ENCODE measurements at places on chromosomes 1 and 21.

DNA sequence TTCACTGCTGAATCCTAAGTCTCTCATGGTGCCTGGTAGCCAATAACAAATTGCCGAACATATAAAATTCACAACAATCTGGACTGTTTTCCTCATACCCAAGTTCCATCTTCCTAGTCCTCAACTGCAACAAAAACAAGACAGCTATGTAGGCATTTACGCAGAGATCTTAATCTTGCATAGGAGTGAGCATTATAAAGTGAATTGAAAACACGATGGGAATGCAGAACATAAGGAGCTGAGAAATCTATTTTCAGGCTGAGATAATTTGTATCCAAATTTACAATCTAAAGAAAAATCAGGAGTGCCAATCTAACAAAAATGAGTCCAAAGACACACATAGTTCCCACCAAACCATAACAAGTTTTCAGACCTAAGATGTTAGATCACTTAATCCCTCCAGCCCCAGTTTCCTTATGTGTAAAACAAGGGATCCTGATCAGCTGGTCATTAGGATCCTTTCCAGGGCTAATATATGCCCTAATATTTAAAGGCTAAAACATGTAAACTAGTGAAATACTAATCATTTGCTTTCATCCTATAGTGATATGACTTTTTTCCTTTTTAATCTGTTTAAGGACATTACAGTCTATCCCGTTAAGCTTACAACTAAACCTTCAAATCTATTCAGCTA, 1.9 kb downstream of the SLC16A1 start:
- DNase-seq: no peak

GRCh38 chr1:58403894-58404293, 142.6 kb downstream of the OMA1 start:
- no peak for DNase-seq

DNA sequence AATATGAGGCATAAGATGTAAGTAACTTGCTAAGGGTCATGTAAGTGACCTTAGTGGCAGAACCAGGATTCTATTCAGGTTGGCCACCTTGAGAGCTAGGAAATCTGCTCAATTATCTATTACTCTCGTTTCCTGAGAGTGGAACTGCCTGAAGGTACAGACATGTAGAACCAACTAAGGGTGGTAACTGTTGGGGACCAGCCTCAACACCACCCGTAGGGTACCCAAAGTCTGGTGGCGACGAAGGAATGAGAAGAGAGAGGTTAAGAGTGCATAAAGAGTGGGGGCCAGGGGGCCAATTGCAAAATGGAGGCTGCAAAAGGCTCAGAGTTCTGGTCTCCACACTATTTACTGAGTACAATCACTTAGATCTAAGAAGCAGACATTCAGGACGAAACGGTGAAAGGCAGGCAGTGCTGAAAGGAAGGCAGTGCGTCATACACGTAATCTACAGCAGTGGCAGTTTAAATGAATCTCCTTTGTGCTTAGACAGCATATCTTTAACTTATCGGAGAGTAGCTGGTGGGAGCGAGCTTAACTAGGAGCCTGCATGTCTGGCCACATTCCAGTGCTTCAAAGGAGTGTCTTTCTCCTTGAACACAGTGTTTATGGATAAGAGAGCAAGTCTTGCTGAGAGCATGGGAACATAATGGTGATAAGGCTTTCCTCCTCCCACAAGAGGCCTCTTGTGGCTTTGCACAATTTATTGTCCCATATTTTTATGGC, 25.0 kb downstream of the SRSF4 start:
- no peak for DNase-seq

DNA sequence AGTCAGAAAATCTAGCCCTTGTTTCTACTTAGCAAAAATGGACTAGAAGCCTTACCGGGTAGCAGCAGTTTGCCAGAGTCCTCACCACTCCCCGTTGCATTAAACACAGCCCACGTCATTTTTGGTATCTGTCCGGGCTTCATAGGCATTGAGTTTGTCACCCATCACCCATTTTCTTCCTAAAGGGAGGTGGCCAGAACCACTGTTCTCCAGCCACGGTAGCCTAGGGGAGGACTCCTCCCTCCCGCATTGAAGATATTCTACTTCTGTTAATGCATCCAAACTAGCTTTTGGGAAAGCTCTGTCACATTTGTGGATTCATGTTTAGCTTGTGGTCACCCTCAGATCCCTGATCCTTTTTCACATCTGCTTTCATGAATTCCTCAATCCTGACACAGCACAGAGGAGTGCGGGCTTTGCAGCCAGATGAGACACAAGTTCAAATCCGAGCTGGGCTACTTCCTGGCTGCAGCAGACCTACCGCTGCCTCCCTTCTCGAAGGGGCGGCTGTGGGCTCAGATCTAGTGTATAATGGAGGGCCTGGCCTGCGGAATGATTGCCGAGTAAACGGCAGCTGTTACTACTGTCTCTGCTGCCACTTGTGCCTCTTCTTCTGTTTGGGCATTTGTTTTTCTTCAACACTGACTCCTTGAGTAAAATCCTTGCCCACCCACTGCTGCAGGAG, 63.2 kb upstream of the EFHD2 start:
- DNase-seq: no peak

- no peak for DNase-seq
Observed at GRCh38 chr1:84960371-84960770, 36.5 kb downstream of the MCOLN2 start.

GRCh38 chr1:32240140-32240951, 6.7 kb upstream of the FAM167B start:
- peak; percentile 66 for DNase-seq

DNA sequence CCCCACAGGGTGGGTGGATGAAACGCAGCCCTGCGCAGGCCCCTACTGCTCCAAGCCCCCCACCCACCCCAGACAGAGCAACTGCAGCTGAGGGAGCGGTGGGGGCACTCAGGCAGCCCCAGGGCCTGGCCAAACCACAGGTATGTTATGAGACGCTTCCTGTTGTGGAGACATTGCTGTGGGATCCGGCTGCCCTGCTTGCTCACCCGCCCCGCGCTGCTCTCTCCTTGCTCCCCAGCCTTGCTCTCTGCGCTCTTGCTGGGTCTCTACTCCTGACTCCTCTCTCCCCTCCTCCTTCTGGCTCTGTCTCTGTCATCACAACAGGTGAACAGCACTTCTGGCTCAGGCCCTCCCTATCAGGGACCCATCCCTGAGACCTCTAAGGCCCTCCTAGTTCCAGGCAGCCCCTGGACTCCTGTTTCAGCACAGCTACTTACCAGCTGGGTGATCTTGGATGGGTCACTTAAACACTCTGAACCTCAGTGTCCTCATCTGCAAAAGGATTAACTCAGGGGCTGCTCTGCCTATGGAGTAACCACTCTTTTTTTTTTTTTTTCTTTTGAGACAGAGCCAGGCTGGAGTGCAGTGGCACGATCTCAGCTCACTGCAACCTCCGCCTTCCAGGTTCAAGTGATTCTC, 15.9 kb downstream of the COL8A2 start:
- DNase-seq: peak; percentile 66

- DNase-seq: no peak
Observed at GRCh38 chr21:28875078-28875477, 117.6 kb downstream of the LTN1 start.

- no peak for DNase-seq
Observed at GRCh38 chr1:240912821-240913220, 300.9 kb upstream of the GREM2 start.

DNA sequence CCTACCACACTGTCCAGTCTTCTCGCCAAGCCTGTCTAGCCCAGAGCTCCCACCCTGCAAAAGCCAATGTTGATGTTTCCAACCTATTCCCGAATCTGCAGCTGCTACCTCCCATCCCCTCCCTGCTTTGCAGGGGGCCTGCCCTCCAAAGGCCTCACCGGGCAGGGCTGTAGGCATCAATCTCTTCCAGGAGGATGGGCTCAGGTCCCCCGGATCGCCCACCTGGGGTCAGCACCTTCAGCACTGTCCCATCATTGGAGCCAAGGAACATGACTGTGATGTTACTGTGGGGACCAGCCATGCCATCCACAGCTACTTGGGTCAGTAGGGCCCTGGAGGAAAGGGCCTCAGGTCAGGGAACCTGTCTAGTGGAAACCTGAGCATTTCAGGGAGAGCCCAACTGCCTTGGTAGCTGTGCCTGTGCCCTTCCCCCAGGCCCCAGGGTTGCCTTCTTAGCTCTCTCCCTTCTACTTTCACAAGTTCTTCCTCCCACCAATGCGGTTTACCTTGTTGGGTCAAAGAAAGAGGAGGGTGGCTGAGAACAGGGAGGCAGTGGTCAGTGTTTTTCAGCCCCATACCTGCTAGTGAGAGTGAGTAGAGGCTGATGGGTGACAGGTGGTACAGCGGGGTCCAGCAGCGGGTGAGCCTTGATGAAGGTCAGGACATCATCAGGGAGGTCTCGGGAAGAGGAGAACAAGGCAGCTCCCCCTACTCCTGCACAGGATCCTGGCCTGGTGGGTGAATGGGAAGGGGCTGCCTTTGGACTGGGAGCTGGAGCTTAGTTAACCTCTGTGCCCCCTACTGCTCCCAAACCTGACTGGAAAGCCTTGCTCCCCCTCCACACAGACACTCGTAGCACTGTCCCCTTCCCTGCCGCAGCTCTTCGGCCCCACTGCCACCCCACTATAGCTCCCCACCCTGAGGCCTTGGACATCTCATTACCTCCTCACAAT, 10.7 kb downstream of the SEMA6C start:
- no peak for DNase-seq

DNA sequence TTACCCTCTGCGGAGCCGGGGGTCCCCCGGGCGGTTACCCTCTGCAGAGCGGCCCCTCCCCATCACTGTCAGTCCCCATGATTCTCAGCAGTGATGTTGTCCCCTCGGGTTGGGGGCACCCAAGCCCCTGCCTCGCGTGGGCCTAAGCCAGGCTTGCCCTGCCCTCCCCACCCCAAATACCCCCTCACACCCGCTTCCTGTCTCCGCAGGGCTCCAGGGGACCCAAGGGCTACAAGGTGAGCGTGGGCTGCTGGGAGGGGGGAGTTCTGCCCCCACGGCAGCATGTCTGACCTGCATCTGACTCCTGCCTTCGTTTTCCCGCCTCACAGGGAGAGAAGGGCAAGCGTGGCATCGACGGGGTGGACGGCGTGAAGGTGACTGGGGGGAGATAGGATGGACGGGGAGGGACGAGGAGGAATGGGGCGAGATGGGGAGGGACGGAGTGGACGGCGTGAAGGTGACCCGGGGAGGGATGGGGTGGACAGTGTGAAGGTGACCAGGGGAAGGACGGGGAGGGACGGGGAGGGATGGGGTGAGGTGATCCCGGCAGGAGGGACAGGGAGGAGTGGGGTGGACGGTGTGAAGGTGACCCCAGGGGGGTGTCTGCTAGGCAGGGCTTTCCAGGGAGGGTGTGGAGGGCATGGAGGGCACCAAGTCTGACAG, 8.6 kb downstream of the COL6A1 start:
- no peak for DNase-seq

DNA sequence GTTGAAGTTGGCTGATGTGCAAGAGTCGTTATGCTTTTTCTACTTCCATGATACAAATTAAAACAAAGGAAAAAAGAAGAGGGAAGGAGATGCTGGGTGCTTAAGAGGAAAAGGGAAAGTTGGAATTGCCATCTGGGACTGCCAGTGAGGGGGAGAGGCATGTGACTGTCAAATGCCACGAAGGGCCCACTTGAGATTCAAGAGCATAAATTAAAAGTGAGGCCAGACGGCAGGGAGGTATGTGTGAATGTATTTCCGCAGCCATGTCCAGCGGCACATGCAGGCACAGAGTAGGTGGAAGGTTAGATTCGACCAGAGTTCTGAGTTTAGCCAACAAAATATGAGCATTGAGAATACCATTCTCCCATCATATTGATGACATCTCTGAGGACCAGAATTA, 32.0 kb downstream of the NFASC start:
- no peak for DNase-seq

- DNase-seq: no peak
Observed at GRCh38 chr1:210233216-210233494, 559 bp downstream of the SERTAD4 start.

GRCh38 chr1:87329526-87330056, 911 bp downstream of the LMO4 start:
- DNase-seq: no peak

DNA sequence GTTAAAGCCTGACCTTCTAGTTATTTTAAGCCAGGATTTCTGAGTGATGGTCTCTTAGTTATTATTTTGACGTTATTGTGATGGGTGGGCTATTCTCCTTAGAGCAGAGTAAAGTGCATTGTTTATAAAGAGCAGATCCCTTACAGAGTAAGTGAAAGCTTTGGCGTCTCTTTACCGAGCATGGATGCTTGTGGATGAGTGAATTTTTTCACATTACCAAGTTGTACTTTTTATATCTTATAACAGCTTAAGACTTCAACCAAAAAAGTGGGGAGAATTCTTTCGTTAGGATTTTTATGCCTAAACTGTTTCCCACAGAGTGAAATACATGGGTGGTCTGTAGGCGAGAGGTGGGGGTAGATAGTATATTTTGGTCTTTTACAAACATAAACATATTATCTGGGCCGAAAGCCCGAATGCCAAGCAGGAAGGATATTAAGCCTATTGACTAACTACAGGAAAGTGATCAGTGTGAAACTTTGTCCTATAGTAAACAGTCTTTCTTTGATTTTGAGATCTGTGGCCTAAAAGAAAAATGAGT, 279.1 kb upstream of the C1orf105 start:
- DNase-seq: no peak

DNA sequence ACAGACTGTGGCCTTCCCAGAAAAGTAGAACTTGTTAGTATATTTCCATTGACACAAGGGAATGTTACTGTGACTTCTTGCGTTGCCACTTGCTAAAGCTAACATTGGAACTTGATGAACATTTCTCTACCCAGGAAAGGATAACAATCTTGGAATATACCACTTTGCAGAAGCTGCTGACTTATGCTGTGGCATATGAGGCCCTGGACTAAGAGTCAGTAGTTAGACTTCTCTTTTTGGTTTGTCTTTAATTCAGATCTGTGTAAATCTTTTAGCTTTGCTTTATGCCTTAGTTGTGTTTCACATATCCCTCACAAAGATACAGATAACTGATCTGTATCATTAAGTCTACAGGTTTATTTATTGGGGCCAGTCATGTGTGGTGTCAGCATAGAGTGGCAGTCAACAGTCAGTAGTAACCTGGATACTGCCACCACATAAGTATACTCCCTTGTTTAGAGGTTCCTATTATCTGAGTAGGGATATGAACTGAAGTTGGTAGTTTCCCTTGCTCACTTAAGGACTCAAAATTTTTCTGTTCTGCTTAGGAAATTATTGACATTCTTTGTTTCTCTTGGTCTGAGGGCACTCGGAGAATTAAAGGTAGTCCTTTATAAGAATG, 14.7 kb downstream of the RNF2 start:
- no peak for DNase-seq

- DNase-seq: no peak
Observed at GRCh38 chr1:209802117-209802779, 3.7 kb downstream of the IRF6 start.

- no peak for DNase-seq
Observed at GRCh38 chr21:28257276-28257675, 735.4 kb downstream of the LTN1 start.

DNA sequence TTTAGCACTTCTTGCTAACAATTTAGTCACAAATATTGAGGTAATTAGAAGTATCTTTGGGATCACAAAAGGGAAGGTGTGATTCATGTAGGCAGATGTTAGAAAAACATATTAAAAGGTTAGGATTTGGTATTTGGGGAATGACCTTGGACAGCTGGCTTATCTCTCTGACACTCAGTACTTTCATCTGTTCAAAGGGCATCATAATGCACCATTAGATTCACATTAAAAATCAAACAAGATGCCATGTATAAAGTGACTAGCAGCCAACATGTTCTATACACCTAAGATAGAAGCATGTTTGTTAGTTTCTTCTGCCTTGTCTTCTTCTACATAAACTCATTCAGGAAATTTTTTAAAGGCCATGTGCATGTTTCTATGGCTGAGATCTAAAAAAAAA, 56.5 kb upstream of the ESRRG start:
- DNase-seq: no peak

GRCh38 chr21:14962217-14962616, 102.6 kb downstream of the NRIP1 start:
- DNase-seq: no peak

- no peak for DNase-seq
Observed at GRCh38 chr1:201059401-201059800, 35.9 kb upstream of the KIF21B start.

Measured in T-cell (primary cell).